Right atrium auricular region (tissue), 2 donors: ENCODE measurements at places on chromosomes 5 and 9. TPM values are rescaled to one million over a fixed set of nuclear protein-coding genes. Genes with fewer than 3 reads are reported as not detected.

The SLC6A19 gene
- total RNA-seq: not detected

The NR5A1 gene
- not detected for total RNA-seq

The SLC4A9 gene
- total RNA-seq: not detected

The CDC20B gene
- total RNA-seq: not detected

The ODF2 gene
- 9.7 TPM for total RNA-seq

The ARL15 gene
- total RNA-seq: 22.8 TPM

The LCN1 gene
- not detected for total RNA-seq

The STPG3 gene
- not detected for total RNA-seq

The GPR151 gene
- not detected for total RNA-seq

The KLF9 gene
- 74.1 TPM for total RNA-seq

- no peak for DNase-seq
Observed at GRCh38 chr5:150213530-150213929, 23.7 kb downstream of the SLC6A7 start.

- DNase-seq: no peak
Observed at GRCh38 chr9:973295-973834, 3.1 kb upstream of the DMRT3 start.

DNA sequence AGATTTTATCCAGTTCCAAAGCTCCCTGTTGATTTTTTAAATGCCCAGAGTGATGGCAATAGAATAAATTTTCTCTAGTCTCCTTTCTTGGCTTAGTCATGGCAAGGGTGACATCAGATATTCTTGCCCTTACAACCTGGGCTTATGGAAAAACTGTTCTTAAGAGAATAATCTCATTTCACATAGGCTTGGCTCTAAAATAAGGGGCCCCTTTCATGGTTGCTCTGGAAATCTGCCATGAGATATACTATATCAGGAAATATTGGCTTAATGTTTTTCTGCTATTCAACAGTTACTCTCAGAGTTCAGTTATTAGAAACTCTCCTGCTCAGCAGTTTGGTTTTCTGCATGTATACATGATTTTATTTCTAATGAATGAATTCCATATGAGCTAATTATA lies 7.8 kb downstream of the HMHB1 start:
- DNase-seq: no peak

DNA sequence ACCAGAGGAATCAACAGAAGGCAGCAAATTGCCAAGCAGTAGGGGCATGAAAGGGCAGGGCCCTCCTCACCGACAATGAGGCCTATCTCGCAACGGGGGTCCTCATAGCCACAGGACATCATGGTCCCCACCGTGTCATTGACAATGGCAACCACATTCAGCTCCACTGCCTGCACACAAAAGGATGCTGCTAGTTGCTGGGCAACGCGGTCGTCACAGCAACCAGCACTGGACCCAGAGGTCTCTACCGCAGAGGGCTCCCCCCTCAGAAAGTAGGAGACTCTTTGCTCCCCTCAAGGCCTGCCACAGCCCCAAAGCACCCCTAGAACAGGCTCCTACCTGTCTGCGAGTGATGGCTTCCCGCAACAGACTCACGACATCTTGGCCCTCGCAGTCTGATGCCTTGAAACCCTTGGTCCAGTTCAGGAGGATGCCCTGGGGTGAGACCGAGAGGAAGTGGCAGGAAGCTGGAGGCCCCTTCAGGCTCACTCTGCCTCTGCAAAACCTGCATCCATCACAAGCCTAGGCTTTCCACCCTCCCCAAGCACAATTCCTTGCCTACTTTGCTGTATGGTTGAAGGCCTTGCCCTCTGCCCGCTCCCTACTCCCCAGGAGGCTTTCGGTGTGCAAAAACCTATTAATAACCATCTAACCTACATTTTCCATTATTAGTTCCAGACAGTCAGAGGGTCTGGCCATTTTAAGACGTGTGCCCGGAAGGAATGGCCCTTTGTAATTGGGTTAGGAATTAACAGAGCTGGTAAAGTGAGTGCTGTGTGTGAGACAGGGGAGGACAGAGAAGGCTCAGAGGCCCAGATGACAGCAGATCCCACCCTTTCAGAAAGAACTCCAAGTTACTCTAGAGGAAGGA lies 15.2 kb downstream of the HK3 start:
- no peak for DNase-seq

GRCh38 chr5:89064736-89065135 lies 181.8 kb upstream of the MEF2C start:
- DNase-seq: no peak

DNA sequence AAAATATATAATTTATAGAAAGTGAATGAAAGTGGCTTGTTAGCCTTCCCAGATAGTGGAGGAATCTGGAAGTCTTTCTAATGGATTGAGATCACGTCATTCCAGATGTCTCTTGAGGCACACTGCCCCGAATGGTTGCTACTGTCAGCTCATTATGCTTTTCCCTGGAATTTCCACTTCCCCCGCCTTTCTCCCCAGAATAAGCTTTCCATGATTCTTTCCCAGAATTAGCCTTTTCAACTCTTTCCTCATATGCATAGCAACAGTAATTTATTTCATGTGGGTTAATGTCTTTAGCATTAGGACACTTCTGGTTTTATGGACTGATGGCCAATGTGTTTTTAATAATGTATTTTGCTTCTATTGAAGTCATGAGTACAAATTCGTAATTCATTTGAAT lies 81.5 kb downstream of the PALM2AKAP2 start:
- DNase-seq: no peak

- no peak for DNase-seq
Observed at GRCh38 chr5:180341595-180341994, 11.5 kb downstream of the GFPT2 start.

- no peak for DNase-seq
Observed at GRCh38 chr9:102778746-102779145, 216.4 kb upstream of the CYLC2 start.

- no peak for DNase-seq
Observed at GRCh38 chr5:73450672-73451223, 2.2 kb upstream of the FOXD1 start.

GRCh38 chr5:15664961-15665360 lies 165.0 kb downstream of the FBXL7 start:
- DNase-seq: no peak

DNA sequence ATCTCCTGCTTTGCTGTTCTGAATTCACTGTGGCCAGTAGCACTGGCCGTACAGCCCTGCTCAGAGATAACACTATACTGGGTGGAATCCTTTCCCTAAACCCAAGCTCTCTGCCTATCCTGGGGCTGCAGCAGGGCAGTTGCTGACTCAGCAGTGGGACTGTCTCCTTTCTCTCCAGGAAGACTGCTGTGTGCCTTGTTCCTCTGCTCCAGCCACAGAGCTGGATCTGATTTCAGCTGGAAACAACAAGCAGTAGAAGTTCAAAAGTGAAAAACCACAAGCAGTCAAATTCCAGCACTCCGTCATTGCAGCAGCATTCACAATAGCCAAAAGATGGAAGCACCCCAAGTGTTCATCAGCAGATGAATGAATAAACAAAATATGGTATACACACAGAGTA lies 105.0 kb downstream of the FBXL7 start:
- DNase-seq: no peak

DNA sequence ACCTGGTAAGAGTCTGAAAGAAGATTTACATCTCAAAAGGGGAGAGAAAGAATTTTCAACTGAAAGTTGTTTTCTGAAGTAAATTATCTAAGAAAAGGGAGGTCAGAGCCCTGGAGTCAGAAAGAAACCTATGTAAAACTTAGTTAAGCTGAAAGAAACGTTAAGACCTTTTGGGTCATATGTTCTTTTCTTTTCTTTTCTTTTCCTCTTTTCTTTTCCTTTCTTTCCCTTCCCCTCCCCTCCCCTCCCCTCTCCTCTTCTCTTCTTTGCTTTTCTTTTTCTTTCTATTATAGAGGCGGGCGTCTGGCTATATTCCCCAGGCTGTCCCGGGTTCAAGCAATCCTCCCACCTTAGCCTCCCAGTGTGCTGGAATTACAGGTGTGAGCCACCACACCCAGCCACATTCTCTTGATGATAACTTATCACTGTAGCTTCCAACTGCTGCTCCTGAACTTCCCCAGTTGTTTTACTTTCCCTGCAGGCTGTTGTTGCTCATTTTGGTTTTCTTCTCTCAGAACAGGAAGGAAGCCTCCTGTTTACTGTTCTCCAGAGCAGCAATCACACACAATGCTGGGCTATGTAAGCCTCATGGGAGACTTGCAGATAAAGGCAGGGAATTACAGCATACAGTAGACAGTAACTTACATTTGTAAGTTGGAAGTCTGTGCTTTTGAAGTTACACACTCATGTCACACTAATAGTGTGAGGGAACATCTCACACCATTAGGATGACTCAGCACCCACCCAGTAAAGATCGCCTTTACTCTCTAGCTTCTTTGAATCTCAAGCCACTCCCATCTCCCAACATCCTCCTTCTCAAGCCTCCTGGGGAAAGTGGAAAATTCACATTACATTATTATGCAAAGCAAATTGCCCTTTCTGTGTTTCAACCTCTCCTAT lies 2216.6 kb upstream of the WWC1 start:
- DNase-seq: no peak

DNA sequence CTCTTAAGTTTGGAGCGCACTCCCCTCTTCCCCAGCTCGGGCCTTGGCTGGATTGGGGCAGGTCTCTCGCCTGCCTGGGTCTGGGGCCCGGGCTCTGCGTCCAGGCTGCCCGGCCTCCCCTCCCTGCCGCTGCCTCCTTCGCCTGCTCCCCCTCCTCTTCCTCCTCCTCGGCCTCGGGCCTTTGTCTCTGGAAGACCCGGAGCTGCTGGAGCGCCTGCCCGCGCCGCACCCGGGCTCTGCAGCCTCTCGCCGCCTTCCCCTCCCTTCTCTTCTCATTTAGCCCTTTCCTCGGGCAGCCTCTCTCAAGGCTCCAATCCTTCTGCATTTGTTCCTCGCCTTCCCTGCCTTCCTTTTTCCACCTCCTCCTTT lies 218.5 kb downstream of the C9orf50 start:
- DNase-seq: no peak

DNA sequence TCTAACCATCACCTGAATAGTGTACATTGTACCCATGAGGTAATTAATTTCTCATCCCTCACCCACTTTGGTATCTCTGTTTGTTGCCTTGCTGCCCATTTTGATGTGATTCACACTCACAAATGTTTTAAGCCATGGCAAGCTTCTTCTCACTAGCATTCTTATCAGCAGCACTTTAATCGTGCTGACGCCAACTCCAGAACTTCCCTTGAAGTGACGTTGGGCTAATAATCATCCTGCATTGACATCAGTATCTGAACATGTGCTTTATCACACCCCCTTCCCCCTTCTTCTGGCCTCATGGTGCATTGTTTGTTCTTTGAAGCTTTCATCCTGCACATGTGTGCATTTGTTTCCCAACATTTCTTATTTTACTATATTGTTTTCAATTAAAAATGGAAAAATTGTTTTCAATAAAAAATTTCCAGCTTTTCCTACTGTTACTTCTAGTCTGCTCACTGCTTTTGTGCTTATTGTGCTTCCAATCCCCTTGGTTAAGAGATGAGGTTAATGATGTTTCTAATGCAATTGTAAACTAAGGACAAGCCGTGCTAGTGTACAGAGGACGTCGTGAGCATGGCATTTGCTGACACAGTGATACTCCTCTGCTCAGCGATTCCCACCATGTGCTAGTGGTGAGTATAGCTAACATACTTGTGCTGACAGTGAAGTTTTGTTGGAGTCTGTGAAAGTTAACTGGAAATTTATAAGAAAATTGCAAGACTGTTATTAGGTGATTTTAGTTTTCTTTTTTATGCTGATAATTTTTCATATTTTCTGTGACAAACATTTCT lies 238.5 kb downstream of the KDM4C start:
- no peak for DNase-seq

- DNase-seq: no peak
Observed at GRCh38 chr5:40160435-40160834, 519.3 kb upstream of the PTGER4 start.

DNA sequence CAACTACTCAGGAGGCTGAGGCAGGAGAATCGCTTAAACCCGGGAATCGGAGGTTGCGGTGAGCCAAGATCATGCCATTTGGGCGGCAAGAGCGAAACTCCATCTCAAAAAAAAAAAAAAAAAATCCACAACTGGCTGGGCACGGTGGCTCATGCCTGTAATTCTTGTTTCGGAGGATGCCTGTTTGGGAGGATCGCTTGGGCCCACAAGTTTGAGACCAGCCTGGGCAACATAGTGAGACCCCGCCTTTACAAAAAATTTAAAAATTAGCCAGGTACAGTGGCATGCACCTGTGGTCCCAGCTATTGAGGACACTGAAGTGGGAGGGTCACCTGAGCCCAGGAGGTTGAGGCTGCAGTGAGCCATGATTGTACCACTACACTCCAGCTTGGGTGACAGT lies 1.9 kb upstream of the EIF4EBP3 start:
- DNase-seq: no peak

GRCh38 chr5:178223828-178224335 lies 8.7 kb downstream of the PHYKPL start:
- no peak for DNase-seq

- no peak for DNase-seq
Observed at GRCh38 chr5:103929338-103930013, 366.9 kb upstream of the NUDT12 start.

DNA sequence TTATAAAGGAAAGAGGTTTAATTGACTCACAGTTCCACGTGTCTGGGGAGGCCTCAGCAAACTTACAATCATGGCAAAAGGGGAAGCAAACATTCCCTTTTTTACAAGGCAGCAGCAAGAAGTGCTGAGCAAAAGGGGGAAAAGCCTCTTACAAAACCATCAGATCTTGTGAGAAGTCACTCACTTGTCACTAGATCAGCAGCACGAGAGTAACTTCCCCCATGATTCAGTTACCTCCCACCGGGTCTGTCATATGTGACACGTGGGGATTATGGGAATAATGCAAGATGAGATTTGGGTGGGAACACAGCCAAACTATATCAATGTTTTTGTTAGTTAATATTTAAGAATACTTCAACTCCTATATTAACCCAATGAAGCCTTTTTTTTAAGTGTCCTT lies 275.2 kb upstream of the CDH9 start:
- no peak for DNase-seq

DNA sequence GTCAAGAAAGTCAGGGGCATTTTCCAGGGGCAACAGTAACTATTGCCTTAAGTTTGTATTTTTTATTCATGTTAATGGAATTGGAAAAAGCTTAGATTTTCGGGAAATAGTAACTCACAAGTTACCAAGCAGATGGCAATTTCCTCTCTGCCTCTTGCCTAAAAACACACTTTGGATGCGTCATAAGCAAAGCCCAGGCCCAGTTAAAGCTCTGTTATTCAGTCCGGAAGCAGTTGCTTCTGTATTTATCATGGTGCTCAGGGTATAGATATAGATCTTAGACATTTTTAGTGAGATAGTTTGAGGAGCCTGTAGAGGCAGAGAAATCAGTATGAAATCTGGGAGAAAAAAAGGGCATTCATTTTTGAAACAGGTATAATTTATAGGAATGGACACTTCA lies 260.3 kb upstream of the TNC start:
- DNase-seq: no peak

- no peak for DNase-seq
Observed at GRCh38 chr5:59559323-59559722, 334.2 kb downstream of the PDE4D start.
